CD4-positive, alpha-beta memory T cell (primary cell): ENCODE measurements at places on chromosomes 2 and 18.

- no peak for DNase-seq
Observed at GRCh38 chr2:40962026-40962425, 510.1 kb upstream of the SLC8A1 start.

DNA sequence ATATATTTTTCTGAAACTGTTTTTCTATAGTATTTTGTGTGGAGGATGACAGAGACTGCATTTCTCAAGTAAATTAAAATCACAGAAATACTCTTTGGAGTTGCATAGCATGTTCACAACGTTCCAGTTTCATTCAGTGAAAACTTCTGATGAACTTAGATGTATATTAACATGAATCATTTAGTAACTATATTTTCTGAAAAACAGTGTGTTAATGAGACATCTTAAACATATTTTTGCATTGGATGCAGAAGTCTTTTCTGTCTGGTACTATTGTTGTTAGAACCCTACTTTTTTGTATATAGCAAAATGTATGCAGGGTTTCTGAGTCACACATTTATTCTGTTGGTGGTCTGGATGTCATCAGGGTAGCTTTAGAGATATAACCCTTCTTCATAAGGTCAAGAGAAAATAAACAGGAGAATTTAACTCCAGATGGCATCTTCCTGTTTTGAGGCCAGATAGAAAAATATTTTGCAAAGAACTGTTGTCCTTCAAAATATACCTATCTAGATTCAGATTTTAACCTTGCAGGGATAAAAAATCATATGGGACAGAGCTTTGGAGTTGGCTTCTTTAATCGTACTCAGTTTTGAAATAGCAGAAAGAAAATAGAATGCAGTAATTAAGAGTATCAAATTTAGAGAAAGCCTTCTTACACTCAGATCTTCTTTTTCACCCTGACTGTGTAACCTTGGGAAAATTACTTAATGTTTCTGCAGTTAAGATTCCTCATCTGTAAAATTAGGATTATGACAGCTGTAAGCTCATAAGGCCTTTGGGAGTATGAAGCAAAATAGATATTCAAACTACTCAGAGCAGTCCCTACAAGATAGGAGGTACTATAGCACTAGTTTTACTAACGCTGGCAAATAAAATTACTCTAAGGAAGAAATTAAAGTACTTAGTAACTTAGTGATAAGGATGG lies 5.3 kb downstream of the COL3A1 start:
- no peak for DNase-seq

DNA sequence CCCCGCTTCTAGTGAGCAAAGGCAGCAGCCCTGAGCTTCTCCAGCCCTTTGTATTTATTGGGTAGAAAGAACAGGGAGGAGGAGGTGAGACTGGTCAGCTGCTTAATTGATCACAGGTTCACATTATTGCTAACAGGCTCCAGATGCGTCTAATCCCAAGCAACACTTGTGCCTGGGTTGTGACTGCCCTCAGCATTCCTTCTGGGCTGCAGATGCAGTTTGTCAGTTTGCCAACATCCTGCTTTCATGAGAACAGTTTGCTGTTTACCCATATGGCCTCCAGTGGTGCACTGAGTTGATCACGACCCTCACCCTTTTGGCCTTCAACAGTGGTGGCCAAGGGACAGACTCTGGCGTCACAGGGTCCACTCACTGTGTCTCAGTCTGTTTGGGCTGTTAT lies 159.5 kb upstream of the ZNF516 start:
- DNase-seq: no peak

DNA sequence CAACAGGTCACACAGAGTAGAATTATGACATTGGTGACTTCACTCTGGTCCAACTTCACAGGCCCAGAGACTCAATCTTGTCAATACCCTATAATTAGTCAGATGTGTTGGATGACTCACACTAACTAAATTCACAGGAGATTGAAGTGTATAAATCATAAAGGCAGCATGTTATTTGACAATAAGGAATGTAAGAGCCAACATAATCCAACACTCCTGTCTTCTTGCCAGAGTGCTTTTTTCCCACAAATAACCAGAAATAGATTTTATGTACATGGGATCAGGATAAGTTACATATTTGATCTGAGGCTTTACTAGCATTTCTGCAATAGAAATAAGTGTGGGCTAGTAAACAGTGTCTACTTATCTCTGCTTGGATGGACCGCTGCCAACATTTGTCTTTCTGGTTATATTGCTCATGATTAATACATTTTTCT lies 42.2 kb upstream of the ZSWIM2 start:
- no peak for DNase-seq

DNA sequence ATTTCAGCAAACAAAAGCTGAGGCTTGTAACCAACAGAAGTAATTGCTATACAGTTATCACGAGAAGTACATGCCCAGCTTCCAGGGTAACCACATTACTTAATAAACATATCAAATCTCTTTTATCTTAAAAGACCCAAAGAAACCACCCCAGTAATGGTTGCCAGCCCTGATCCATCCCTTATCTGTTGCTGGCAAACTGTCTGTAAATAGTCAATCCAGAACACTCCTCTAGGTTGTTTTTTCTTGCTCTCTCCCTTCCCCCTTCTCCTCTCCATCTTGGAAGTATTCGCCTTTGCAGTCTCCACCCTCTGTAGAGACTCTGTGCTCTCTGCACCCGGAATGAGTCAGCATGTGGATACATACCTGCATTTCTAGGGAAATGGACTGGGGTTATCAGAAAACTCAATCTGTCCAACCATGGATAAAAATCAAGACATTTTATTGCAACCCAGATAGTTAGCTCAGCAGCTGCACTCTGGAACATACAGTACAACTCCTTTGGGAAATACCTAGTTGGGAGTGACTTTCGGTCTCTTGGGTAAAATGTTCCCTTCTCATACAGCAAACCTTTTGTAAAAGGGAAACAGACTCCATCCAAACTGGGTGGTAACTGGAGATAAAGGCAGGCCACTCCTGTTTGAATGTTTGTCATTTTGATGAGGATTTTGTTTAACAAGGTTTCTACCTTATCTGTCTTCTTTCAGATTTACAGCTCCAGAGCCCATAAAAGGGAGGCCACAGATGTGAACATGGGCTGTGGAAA lies 123.5 kb upstream of the FOSL2 start:
- no peak for DNase-seq

GRCh38 chr2:208983486-208983885 lies 440.4 kb upstream of the MAP2 start:
- DNase-seq: no peak

GRCh38 chr2:173523497-173523896 lies 168.8 kb downstream of the CDCA7 start:
- DNase-seq: no peak

GRCh38 chr2:76175295-76175694 lies 464.6 kb upstream of the GCFC2 start:
- DNase-seq: no peak

DNA sequence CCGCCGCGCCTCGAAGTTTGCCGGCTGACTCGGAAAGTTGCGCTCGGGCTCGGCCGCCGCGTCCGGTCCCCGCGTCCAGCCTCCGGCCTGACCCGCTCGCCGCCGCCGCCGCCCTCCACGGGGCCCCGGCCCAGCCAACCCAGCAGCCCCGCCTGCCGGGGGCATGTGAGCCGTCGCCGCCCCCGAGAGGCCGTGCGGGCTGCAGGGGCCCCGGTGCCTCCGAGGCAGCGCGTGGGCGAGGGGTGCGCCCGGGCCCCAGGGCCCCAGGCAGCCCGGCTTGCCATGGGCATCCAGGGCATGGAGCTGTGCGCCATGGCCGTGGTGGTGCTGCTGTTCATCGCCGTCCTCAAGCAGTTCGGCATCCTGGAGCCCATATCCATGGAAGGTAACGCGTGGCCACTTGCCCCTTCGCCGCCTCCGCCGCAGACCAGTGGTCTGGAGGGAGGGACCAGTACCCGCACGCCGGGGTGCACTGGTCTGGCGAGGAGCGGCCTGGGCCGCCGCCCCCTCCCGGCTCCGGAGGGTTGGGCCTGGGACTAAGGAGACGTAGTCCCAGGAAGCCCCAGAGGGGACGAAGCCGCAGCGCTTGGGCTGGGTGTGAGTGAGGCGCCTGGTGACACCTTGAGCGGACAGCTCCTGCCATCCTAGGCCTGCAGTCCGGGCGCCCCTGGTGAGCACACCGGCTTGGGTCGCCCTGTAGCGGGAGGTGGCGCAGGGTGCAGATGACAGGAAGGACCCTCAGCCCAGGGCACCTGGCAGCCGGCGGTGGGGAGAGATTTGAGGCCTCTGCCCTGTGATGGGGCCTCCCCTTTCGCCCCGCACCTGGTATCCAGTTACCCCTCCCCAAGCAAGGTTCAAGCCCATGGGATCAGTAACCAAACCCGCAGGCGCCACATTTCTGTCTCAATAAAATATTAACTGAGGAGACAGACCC lies 49.9 kb downstream of the KCNIP3 start:
- no peak for DNase-seq

GRCh38 chr2:104846786-104847585 lies 6.9 kb upstream of the POU3F3 start:
- no peak for DNase-seq

- no peak for DNase-seq
Observed at GRCh38 chr2:147660680-147661079, 184.1 kb upstream of the ACVR2A start.

- no peak for DNase-seq
Observed at GRCh38 chr2:28390746-28391563, 1.7 kb upstream of the FOSL2 start.

DNA sequence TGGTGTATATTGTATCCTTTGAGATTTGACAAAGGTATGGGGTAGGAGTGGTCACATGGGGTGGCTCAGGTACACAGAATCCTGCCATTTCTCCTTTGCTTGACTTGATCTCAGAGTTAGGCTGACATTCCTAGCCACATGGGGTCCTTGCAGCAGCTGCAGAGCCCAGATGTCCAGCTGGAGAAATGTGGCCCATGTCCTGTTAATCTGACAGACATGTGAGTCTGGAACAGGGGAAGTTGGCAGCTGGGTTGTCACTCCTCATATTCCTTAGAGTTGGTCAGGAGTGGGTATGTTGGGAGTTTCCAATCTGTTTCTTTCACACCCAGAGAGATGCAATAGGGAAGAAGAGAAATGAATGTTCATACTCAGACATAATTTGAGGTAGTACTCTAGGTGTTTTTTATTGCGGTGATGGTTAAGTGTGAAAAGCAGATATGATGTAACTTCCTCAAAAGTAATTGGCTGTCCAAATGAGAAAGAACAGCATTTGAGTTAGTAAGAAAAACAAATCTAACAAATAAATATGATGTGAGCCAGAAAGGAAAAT lies 402.6 kb upstream of the MEIS1 start:
- no peak for DNase-seq

- no peak for DNase-seq
Observed at GRCh38 chr2:178328037-178328436, 122.9 kb downstream of the PRKRA start.

DNA sequence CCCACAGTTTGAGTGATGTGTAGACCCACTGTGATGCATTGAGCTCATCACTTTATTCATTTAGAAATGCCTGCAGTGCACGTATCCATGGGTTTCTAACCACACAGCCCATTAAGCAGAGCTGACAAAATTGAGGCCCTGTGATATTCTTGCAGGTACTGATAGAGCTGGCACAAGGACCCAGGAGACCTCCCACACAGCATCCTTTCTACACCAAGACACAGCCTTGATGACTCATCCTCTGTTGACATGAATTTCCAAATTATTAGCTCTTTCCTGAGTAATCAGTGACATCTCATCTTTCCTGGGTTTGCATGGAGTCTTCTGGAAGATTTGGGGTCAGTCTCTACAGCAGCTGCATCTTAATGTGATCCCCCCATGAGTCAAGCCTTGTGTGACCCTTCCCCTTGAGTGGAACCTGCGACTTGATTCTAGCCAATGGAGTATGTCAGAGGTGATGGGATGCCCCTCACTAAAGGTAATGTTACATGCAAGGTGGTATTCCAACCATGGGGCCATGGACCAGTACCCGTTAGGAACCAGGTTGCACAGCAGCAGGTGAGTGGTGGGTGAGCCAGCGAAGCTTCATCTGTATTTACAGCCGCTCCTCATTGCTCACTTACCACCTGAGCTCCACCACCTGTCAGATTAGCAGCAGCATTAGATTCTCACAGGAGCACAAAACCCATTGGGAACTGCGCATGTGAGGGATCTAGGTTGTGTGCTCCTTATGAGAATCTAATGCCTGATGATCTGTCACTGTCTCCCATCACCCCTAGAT lies 181.1 kb upstream of the ARL4C start:
- DNase-seq: no peak

DNA sequence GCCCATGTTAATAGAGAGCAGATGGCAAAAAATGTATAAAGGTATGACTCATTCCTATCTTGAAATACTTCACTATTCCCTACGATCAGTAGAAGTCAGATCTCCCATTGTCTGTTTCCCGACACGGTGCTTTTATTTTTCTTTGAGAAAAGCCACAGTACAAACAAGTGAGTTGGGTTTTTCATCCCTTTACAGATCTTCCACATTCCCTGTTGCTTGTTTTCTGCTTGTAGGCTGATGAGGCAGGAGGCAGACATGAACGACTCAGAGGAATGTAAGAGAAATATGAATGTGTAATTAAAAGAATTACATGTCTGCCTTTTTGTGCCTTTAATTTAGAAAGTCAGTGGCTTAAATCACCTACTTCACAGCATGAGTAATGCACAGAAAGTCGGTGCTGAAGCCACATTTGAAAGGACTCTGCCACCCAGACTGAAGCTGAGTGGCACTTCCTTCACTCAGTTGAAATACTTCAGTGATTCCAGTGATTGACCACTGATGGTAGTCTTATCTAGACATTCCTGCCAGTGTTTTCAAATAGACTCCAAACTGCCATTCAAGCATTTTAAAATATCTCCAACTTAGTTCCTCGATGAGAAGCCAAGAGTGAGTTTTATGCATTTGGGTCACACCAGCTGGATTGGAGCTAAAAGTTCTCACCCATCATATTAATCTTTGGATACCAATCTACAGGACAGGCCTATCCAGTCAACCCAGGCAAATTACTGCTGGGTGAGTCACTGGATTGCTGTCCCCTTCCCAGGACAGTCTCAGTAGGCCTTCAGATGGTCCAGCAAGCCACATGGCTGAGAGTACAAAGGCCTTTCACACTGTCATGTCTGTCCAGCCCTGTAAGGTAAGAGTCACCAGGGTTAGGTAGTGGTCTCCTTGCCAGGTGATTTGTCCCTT lies 79.0 kb downstream of the COLEC12 start:
- DNase-seq: no peak

GRCh38 chr2:40352041-40352702 lies 99.7 kb downstream of the SLC8A1 start:
- no peak for DNase-seq

DNA sequence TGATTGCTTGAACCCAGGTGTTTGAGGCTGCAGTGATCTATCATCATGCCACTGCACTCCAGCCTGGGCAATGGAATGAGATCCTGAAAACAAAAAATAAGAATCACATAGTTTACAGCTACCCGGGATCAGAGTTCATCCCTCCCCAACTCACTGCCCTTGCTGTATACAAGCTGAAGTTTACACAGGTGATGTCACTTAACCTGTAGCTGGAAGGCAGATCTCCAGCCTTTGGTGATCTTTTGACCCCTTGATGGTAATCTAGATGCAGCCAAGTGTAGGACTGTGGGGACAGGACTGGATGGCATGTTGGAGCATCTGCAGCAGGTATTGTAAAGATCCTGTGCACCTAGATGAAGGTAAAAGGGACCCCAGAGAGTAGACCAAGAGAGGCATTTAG lies 66.7 kb upstream of the SLC14A2 start:
- DNase-seq: no peak

- no peak for DNase-seq
Observed at GRCh38 chr2:113068706-113069485, 1.1 kb downstream of the IL1F10 start.
